ENCODE measurements at places on chromosomes 11 and 22.

- no peak for DNase-seq
These were observed 19.8 kb upstream of the EHF start for GRCh38 chr11:34601085-34601444.

- peak; percentile 24 for DNase-seq
These were observed 79.8 kb upstream of the NCAM1 start for GRCh38 chr11:112881461-112881860.

DNA sequence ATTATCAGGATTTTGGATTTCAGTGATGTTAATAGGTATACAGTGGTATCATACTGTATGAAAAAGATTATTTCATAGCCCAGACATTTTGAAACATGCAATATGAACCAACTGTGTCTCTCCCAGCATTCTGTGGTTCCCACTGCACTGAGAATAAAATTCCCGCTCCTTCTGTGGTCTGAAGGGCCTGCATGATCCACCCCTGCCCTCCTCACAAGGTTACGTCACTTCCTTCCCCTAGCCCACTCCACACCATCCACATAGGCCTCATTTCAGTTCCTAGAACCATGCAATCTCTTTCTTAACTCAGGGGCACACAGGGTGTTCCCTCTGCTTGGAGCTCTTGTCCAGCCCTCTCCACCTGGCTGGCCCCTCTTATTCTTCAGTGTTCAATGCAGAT is 103.1 kb downstream of the TSPAN18 start:
- DNase-seq, result no peak

GRCh38 chr11:107252429-107253161 is 205.0 kb downstream of the CWF19L2 start:
- no peak for DNase-seq

DNA sequence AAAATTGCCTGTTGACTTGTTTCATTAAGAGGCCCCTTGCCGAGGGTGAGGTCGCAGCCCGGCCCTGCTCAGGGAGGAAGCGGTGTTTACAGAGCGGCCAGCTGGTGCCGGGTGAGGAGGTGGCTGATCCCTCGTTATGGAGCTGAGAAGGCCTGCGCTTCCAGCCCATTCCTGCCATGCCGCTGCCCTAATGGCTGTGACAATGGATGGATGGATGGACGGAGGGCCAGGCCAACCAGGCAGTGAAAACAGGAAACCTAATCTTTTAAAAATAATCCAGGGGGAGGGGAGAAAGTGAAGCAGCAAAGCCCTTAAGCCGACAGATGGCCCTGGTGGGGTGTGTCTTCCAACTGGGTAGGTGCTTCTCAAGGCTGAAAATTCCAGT is 38.5 kb downstream of the BCR start:
- peak; percentile 54 for DNase-seq

GRCh38 chr11:60913793-60914632 is at the start of gene TMEM109:
Gene TMEM109 (plus strand): TSS chr11:60914158. CDS start chr11:60919694, 5,536 bp downstream.
- DNase-seq, result no peak

GRCh38 chr11:111391328-111392124 is 12.5 kb upstream of the POU2AF1 start:
- no peak for DNase-seq

All from retinal pigment epithelial cell (primary cell).